ENCODE measurements at places on chromosomes 16 and 17. TPM values are rescaled to one million over a fixed set of nuclear protein-coding genes. Genes with fewer than 3 reads are reported as not detected.

The OMG gene
- 0.60 TPM for total RNA-seq

The MMP25 gene
- 1.5 TPM for total RNA-seq

- peaks cover 20% of the 10 kb centered on the region for H3K27me3 ChIP-seq
- no peak overlapping the region for H3K4me3 ChIP-seq
- H3K36me3 ChIP-seq = peaks cover 2% of the 10 kb centered on the region
These were observed 13.4 kb downstream of the MFSD6L start for GRCh38 chr17:8785547-8786413.

DNA sequence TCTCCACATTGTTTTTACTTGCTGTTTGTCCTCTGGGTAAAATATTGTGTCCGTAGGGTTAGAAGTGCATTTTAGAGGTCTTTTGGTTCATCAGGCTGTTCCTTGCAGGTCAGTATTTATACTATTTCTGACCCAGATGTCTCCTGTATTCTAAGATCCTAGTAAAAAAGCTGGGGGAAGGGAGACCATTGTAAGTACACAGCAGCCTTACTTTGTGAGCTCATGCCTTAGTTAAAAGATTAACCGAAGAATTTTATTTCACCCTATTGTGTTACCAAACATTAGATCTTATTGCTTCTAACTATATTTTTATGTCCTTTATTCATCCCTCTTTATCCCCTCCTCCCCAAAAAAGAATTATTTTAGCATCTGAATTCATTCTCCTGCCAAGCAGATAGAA is 444.1 kb upstream of the RBFOX1 start:
- DNase-seq = no peak
- H3K27me3 ChIP-seq = no peaks in the 10 kb centered on the region
- no peaks in the 10 kb centered on the region for H3K4me1 ChIP-seq
- H3K36me3 ChIP-seq = no peaks in the 10 kb centered on the region

- DNase-seq = peak; percentile 64
- peaks cover 27% of the 10 kb centered on the region for H3K4me1 ChIP-seq
- peak overlapping the region; percentile 1 for H3K27ac ChIP-seq
These were observed 7.5 kb downstream of the EIF1 start for GRCh38 chr17:41695954-41696757.

DNA sequence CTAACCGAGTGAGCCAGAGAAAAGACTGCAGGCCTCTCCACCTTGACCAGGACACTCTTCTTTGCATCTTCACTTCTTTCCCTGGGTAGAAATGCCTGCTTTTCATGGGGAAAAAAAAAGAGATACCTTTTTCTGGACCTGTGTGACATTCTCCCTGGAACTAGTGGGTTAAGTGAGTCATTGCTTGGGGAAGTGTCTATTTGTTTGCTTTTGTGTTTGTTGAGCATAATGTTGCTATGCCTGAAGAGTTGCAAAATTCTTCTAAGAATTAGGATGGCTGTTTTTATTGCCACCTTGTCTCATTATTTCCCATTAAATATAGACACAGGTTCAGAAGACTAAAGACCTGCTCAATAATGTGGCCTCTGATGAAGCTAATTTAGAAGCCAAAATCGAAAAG is 18.8 kb downstream of the CLUAP1 start:
- peaks cover 13% of the 10 kb centered on the region for H3K36me3 ChIP-seq
- H3K27ac ChIP-seq = no peak overlapping the region
- H3K4me1 ChIP-seq = peaks cover 6% of the 10 kb centered on the region
- H3K27me3 ChIP-seq = no peaks in the 10 kb centered on the region
- no peak for DNase-seq
- H3K4me3 ChIP-seq = no peak overlapping the region

GRCh38 chr16:81678326-81679095 is 100.6 kb upstream of the PLCG2 start:
- H3K36me3 ChIP-seq = peaks cover 11% of the 10 kb centered on the region
- peak overlapping the region; percentile 77 for H3K27ac ChIP-seq
- H3K27me3 ChIP-seq = no peaks in the 10 kb centered on the region
- DNase-seq = no peak
- H3K4me1 ChIP-seq = peaks cover 20% of the 10 kb centered on the region
- no peak overlapping the region for H3K4me3 ChIP-seq
